ENCODE measurements at places on chromosomes 5 and 9.

DNA sequence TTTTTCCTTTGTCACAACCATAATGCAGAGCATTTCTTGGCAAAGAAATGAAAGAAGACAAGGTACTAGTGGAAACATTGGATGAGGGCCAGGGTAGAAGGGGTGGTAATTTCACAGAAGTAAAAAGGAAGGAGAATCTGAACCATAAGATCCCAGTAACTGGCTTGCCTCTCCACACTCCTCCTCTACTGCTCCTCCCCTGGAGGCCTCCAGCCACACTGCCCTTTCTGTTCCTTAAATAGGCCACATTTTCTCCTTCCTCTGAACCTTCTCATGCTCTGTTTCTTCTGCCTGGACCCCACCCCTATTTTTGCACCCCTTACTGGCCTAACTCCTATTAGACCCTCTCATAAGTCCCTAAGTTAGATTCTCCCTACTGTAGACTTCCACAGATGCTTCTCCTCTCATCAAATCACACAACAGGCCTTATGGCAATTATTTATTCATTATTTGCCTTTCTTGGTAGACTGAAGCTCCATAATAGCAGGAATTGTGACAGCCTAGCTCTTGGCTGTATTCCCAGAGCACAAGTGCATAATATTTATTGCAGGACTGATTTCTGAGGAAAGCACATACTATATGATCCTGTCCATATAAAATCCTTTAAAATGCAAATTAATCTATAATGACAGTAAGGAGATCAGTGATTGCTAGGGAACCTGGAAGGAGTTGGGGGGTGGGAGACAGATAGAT is 31.3 kb upstream of the GRIA1 start:
- DNase-seq: no peak

DNA sequence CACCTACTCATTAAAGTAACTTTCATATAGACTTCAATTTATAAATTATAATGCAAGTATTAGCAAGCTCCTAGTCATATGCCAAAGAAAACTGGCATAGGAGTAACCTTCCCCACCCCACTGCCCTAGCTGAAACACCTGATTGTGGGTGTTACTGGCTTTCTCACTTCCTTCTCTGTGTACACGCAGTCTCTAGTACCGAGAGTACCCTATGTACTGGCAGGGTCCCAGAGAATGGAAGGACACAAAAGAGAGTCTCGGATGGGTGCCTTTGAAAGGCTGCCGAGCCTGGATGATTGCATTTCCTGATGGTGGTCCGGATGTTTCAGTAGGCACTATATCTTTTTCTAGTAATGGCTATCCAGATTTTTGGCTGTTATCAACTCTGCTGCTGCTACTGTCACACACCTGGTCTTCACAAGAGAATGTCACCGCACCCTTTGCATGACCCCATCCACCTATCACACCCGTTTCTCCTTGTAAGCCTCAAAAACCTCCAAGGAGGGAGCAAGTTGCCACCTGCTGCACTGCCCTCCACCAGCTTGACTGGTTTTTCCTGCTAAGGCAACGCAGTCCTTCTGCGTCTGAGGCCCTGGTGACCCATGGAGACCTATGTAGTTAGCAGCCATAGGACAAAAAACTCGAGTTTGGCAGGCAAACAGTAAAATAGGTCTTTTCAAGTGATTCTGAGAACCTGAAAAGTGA is 53.8 kb upstream of the CLINT1 start:
- DNase-seq: no peak

GRCh38 chr5:55307383-55308253 is at the start of the genes DHX29 and MTREX:
TSS of gene DHX29 (minus strand) at chr5:55307694. CDS start at chr5:55307573, 121 bp downstream.
TSS of gene MTREX (plus strand) at chr5:55307989. CDS start at chr5:55308014, 25 bp downstream.
- DNase-seq: peak; percentile 90

GRCh38 chr9:134185536-134186011 is 21.2 kb upstream of the RNU6ATAC start:
- DNase-seq: no peak
